ENCODE measurements at places on chromosomes 1 and 21. TPM values are rescaled to one million over a fixed set of nuclear protein-coding genes. Genes with fewer than 3 reads are reported as not detected.

CCDC181 gene
- polyA plus RNA-seq = 10.1 TPM

KRTAP20-4 gene
- polyA plus RNA-seq = not detected

SELP gene
- 5.9 TPM for polyA plus RNA-seq

DNA sequence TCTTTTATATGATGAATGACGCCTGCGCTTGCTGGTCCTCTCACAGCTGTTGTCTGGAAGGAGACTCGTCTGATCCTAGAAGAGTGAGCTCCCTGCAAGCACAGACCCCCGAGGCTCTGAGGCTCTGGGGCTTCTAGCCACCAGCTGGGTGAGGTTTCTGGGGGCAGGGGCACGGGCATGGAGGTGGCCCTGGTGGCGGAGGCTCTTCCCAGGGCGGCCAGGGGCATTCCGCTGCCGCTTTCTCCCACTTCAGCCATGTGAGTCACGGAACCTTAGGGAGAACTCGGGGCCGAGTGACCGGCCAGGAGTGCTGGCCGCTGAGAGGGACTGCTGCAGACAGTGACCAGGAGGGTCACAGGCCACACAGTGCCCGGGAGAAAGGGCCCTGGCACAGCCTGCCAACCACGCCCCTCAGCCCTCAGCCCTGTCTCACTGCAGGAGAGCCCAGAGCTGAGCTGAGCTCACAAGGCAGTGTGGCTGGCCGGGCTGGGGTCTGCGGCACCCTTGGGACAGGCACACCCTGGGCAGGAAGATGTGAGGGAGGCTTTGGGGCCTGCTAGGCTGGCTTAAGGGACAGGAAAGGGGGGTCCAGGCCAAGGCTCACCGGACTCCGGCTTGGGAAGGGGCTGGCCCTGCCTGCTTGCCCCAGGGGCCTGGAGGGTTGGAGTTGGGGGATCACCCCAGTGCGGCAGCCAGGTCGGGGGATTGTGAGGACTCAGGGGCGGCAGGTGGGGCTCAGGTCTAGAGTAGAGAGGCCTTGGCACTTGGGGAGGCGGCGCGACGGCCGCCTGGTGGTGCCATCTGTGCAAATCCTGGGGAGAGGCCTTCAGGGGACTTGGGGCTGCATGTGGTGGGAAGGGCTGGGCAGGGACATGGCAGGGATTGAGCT lies 35.7 kb downstream of the MORN1 start:
- no peak for DNase-seq

- DNase-seq = no peak
Measured at GRCh38 chr1:37319284-37319683, 155.1 kb upstream of the ZC3H12A start.

- no peak for DNase-seq
Measured at GRCh38 chr1:93442008-93442666, 5.8 kb upstream of the FNBP1L start.

DNA sequence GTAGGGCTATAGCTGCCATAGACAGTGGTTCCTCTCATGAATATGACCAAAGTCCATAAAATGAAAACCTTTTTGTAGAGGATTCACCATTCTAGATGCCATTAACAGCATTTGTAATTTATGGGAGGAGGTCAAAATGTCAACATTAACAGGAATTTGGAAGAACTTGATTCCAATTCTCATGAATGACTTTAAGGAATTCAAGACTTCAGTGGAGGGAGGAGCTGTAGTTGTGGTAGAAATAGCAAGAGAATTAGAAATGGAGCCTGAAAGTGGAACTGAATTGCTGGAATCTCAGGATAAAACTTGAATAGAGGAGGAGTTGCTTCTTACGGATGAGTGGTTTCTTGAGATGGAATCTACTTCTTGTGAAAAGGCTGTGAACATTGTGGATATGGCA lies 65.4 kb upstream of the ESRRG start:
- no peak for DNase-seq

DNA sequence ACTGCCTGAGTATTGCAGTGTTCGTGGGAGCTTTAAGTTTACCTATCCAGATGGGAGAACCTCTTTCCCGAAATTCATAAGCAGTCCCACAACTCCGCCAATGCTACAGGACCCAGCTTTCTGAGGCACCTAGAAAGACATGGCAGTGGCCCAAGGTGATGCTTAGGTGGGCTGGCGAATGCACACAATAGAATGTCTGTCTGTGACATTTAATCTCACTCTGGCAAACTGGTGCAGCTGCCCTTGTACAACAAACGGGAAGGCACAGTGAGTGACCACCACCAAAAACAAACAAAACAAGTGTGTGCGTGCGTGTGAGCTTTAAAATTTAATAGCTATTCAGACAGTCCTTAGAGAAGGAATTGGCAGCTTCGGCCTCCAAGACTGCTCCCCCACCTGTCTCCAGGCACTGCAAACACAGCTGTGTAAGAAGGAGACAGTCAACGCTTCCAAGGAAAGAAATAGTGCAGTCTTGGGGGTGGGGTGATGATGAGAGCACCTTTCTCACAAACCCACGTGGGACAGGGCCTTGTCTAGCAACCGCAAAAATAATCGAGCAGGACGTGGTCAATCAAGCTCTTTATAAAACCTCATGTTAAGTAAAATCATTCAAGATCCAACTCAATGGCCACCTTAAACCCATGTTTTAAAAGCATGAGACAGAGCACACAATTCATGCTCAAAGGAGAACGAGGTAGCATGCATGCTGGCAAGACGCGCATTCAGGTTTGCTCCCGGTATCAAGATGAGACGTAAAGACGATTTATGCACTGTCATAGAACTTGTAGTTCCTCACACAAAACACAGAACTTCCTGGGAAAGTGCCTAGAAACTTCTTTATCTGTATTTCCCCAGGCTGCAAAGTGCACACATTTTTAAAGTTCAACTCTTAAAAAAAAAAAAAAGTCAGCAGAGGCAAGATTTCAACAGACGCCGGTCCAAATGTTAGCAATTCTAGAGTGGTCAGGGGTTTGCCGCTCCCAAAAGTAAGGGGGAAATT lies 84.1 kb downstream of the TM2D1 start:
- DNase-seq = no peak

DNA sequence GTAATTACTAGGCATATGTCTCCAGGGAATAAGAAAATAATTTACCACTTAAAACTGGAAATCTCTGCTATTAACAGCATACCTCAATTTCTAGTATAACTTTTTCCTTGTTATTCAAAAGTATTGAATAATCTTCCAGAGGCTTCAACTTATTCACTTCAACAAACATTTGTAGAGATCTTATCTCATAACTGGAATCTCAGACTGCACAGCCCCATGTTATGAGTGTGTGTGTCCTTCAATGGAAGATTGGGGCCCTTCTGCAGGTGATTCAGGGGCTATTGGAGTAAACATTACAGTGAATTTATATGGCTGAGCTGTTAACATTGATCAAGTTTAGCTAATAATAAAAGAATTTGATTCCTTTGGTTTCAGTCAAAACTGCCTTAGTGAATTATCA lies 946.1 kb downstream of the TTLL7 start:
- no peak for DNase-seq

DNA sequence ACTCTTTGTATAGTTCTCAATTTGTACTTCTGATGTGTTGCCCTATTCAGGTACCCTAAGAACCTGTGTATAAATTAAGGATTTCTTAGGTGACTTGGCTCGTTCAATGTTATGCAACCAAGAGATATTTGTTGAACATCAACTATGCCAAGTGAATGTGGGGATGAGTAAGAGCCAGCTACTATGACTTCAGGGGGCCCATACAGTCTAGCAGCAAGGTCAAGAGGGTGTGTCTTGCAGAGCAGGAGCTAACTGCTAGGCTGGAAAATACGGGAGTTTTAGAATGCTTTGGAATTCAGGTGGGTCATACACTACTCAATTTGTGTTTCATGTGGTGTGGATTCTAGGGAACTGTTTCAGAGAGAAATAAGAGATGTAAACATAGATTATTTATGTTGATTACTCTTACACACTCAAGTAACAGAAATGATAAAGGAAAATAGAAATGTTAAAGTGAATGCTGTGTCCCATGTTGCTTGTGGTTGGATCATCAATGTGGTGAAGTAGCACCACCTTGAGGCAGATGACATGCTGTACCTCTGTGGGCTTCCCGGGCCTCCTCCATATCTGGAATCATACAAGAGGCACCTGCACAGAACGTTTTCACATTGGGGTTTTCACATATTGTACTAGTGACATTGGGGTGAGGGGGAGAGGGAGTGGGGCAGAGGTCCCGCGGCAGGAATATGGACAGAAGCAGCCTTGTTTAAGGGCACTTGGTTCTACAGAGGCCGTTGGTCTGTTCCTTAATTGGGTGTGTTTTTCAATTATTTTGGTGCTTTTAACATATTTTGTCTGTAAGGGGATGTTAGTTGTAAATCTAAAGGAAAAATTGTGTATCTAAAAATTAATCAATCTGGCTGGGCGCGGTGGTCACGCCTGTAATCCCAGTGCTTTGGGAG lies 12.4 kb downstream of the ARPC5 start:
- no peak for DNase-seq

All from left renal cortex interstitium (tissue), 4 donors.